ENCODE measurements at places on chromosomes 7 and 10. TPM values are rescaled to one million over a fixed set of nuclear protein-coding genes. Genes with fewer than 3 reads are reported as not detected.

ABCB1 gene
- polyA plus RNA-seq = 19.2 TPM

TET1 gene
- 11.5 TPM for polyA plus RNA-seq

TAF6 gene
- 63.3 TPM for polyA plus RNA-seq

WNT8B gene
- polyA plus RNA-seq = 0.69 TPM

TMEM273 gene
- 3.6 TPM for polyA plus RNA-seq

UBN2 gene
- polyA plus RNA-seq = 17.1 TPM

CHRM2 gene
- 3.8 TPM for polyA plus RNA-seq

- peak; percentile 54 for DNase-seq
These were observed 695 bp downstream of the PRKAG2 start for GRCh38 chr7:151875942-151876898.

DNA sequence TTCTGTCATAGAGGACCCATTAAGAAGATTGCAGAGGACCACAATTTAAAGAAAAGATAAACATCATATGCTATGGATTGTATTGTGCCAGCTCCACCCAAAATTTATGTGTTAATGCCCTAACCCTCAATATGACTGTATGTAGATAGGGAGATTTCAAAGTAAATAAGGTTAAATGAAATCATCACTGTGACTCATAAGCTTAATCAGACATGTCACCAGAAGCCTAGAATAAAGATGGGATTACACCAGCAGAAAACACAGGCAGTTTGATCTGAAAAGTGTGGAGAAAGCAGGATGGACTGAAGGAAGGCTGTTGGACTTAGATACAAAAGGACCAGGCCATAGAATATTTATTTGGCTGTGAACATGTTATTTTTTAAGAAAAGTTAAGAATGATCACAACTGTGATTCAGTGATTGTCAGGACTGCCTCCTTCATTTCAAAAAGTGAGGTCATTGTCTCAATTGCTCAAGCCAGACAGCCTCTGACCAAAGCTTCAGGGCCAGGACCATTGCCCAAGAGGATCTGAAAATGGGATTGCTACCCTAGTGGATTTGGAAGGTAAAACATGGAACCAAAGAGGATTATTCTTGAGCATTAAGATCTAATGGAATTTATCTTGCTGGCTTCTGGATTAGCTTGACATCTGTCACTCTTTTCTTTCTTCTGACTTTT lies 270.8 kb upstream of the POM121L12 start:
- DNase-seq = no peak

- no peak for DNase-seq
These were observed 74.7 kb upstream of the PRR15 start for GRCh38 chr7:29488977-29489376.

DNA sequence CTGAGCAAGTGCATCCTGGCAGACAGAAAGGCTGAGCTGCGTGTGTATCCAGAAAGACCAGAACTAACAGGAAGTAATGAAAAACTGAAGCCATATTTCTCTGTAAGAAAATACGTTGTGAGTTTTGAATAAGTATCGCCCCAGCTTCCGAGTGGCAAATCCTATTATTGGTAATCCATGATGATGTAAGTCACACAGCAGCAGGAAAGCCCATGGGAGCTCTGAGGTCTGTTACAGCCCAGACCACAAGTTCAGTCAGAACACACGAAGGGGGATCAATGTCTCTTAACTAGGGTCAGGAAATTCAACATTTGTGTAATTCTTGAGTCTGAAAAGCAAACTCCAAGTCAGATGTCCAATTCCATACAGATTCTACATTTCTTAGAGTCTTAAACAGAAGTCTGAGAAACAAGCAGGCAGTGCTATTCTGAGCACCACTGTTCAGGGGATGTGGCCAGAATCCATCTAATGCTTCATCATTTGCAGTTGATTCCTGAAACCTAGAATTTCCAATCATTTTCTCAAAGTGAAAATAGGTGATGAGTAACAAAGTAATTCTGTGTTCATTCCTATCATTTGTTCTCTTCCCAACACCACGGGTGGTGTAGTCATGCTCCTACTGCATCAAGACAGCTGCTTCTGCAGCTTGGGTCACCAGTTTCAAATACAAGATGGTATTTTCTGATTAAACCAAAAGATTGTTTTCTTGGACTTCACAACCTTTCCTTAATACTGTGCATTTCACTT lies at the start of gene LRIT2:
TSS of gene LRIT2 (minus strand) at position 118 of the 747 bp plus-strand sequence. CDS start at position 94, 24 bp downstream.
- DNase-seq = no peak

GRCh38 chr10:123635131-123635530 lies 31.0 kb upstream of the GPR26 start:
- no peak for DNase-seq

DNA sequence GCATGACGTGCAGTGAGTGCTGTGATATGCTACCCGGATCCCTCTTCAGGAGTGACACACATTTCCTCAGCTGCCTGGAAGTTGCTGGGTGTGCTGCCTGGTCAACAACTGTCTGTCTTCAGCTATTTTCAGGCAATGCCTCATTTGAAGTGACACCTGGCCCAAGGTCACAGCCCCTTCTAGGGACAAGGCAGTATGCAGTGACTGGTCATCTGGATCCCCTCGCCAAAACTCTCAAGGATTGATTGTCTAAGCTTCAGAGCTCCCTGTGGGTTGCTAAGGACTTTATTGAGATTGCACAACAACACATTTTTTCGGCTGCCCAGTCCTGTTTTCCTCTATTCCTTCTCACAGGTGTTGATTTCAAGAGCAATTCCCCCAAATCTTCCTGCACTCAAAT lies 108.8 kb downstream of the GNAI1 start:
- DNase-seq = no peak

GRCh38 chr7:45699726-45700390 lies 125.7 kb downstream of the ADCY1 start:
- DNase-seq = no peak

DNA sequence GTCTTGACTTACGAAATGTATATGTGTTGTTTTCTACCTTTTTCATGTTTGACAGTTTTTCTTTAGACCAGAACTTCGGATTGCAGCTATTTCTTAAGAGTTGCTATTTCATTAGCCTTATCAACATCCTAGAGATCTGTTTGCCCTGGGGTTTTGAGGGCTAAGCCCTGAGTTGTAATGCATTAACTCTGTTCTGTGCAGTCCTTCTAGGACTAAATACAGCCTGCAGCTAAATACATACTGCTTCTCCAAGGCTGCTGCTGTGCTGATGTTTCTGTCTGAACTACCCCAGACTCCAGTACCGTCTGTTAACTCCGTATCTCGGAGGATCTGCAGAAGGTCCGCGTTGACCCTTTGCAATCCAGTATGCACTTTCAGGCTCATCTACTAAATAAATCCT lies 26.5 kb downstream of the KIAA1217 start:
- no peak for DNase-seq

GRCh38 chr10:53396876-53397275 lies 624.3 kb upstream of the MBL2 start:
- no peak for DNase-seq

DNA sequence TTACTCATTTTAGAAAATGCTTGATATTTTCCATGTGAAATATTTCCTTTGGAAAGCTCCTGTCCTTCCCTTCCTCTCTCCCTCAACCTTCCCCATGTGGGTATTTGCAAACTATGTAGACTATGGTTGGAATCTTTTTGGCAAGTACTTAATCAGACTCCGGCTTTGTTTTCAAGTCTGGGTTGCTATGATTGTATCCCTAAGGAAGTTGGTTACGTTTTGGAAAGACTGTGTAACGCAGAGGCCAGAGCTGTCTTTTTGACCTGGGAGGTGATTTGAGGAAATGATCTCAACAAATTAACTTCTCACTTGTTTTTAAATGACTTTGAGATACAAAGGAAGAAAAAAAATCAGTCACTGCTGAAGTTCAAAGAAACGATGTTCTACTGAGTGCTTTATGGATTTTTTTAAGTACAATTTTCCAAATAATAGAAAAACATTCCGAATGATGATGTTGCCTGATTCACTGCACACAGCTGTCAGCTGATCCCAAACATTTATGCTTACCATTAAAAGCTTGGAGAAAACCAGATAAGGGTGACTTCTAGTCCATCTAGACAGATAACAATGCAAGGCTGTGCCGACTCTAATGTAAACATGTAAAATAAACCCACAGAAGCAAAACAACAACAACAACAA lies 145.5 kb upstream of the CELF2 start:
- no peak for DNase-seq

DNA sequence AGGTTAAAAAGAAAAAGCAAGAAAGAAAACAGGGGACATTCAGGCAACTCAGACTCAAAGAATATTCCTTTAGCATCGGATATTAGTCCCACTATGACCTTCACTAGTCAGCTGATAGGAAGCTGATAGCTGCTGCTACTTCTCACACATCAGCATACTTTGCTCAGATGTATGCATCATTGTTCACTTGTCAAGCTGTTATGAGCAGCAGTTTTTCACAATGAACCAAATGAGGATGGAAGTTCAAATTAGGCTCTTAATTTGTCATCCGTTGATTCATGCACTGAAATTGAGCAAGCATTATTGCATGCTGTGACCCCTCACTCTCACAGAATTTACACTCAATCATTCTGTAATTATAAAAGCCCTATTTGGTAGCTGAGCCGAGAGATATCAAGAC lies 257.7 kb downstream of the SNX13 start:
- DNase-seq = no peak

GRCh38 chr10:102396730-102397151 lies 1.2 kb downstream of the NFKB2 start:
- DNase-seq = no peak

- DNase-seq = no peak
These were observed 33.0 kb downstream of the RASGEF1A start for GRCh38 chr10:43233601-43234430.

GRCh38 chr7:37318541-37318940 lies 130.1 kb downstream of the ELMO1 start:
- no peak for DNase-seq

DNA sequence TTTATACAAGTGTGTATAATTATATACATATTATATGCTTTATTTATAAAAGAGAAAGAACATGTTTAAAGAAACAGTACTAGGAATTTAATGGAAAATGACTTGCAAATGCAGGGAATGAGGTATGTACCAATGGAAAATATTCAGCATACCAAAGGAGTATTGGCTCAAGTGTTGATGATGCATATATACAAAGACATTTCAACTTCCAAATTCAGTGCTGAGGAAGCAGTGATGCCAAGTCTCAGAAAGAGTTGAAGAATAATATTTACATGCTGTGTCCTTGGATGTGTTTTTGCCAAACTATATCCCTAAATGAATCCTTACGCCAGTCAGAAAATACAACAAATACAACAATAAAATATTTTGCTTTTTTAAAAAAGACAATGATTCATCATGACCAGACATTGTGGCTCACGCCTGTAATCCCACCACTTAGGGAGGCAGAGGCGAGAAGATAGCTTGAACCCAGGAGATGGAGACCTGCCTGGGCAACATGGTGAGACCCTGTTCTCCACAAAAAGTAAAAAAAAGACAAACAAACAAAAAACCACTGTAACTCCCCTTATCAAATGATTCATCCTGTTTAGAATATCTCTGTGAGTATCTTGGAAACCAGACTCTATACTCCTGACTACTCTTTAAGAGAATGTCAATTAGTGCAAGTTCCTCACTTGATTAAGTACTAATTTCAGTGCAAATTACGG lies 157.2 kb downstream of the CHRM2 start:
- no peak for DNase-seq

- no peak for DNase-seq
These were observed 346.7 kb downstream of the CCSER2 start for GRCh38 chr10:84675060-84675459.

- DNase-seq = no peak
These were observed 558.2 kb upstream of the GALNT17 start for GRCh38 chr7:70573696-70574095.

DNA sequence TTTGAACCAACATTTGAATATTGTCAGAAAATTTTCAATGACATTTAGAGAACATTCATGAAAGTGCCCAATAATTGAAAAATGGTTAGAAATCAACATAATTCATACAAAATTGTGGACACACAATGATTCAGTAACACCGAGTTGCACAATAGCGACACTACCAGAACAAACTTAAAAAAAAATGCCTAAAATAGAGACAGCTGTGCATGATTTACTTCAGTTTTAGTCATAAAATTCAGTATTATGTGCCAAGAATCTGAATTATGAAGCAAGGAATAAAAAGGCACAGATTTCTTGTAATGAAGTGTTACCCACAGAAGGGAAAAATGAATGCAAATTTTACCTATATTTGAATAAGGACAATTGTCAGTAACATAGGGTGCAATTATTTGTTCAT lies 396.0 kb downstream of the SEMA3D start:
- DNase-seq = no peak

DNA sequence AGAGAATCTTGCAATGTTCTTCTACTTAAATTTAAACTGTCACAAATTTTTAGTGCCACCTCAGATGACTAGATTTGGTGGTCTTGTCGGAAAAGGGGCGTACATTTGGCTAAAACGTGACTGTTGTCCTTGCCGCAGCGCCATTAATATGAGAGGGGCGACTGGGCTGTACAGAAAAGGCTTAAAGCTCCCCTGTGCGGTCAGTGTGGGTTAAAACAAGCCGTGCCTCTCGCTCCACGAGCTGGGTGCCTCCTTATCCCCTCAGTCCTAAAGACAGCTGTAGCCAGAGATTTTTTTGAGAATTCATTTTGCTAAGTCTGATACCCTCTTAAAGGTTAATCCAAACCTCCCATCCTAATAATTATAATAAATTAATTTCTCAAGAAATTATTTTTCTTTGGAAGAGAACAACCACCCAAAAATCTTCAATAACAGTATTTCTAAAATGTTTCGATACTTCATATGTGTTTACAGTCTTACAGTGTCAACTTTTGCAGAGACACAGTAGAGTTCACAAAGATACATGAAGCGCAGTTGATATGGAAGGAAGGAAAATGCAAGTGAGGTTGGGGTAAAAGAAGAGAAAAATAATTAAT lies 68.6 kb downstream of the C7orf25 start:
- no peak for DNase-seq

DNA sequence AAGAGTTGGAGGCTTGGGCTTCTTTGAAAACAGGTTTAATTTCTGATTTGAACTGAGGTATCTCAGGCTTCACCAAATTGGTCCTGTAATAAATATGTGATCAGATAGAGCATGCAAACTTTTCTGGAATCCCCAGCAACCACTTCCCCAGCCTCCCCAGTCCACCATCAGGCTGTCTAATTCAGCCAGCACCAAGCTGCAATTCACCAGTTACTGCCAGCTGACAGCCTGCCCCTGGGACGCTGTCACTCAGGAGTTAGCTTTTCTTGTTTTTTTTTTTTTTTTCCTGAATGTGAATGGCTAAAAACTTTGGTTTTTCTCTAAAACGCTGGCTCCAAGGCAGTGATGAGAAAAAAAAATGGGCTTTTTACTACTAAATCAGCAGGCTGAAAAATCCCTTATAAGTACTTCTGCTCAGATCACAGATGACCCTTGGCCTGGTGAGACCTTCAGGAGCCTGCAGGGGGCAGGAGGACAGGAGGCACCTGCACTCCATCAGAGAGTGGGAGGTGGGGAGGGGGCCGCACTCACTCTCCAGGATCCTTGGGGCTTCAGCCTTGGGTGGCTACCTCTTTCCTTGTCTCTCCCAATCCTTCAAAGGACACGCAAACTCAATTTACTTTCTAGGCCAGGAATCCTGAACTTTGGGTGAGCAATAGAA lies 349.4 kb downstream of the GATA3 start:
- DNase-seq = no peak

DNA sequence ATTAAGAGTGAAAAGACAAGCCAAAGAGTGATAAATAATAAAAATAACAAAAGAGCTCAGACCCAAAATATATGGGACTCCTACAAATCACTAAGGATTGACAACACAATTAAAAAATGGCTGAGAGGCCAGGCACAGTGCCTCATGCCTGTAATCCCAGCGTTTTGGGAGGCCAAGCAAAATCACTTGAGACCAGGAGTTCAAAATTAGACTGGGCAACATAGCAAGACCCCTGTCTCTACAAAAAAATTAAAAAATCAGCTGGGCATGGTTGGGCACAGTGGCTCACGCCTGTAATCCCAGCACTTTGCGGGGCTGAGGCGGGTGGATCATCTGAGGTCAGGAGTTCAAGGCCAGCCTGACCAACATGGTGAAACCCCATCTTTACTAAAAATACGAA lies 137.3 kb downstream of the IDE start:
- DNase-seq = no peak

All from right renal pelvis (tissue), 4 donors.